ENCODE measurements at places on chromosomes 5 and 9.

- no peak for DNase-seq
Observed at GRCh38 chr5:137310051-137310730, 188.9 kb downstream of the SPOCK1 start.

DNA sequence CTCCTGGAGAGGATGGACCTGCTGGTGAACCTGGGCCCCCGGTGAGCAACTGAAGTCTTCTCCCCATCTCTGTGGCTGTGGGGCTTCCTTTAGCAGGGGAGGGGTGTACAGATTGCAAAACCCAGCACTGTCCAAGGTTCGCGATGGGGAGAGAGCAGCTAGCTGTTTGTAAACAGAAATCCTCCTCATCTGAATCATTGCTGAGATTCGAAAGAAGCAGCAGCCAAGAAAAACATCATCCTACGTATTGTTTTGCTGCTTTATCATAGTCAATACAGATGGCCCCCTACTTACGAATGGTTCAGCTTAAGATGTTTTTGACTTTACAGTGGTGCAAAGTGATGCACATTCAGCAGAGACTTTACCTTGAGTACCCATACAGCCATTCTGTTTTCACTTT is 80.0 kb upstream of the TGFBR1 start:
- no peak for DNase-seq

GRCh38 chr9:120107138-120107537 is 472.8 kb downstream of the CDK5RAP2 start:
- DNase-seq, result no peak

GRCh38 chr5:53578854-53579253 is 18.4 kb downstream of the NDUFS4 start:
- no peak for DNase-seq

DNA sequence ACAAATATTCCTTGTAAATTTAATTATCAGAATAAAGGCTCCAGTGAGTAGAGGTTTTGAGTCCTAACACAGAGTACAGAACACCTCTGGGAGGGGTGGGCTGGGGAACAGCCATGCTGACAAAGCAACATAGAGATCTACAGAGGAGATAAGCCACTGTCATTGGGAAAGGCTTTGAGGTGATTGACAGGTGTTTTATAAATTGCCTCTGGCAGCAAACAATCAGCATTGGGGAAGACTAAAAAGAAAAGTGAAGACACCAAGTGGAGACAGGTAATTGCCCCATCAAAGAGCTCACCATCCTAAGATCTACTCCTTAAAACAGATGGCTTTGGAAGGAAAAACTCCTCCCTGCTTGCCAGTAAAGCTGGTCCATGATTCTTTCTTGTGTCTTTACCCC is 189.7 kb upstream of the TLE4 start:
- no peak for DNase-seq

DNA sequence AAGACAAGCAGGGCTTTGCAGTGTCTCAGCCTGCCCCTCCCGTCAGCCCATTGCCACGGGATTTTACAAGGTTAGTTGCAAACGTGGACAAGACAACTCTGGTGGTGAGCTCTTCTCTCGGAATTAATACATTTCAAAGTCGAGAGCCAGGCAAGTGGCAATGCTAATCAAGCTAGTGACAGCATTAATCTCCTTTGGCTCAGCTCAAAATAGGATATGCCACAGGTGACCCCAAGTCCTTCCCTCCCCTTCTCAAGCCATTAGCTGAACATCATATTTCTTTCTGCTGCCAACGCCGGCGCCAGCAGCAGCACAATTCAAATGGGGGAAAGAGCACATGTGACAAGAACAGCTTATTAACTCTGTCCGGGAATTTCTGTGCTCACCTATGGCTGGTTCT is 190.1 kb downstream of the ATPSCKMT start:
- no peak for DNase-seq

- DNase-seq, result no peak
Observed at GRCh38 chr5:82745016-82745415, 332.2 kb downstream of the TMEM167A start.

DNA sequence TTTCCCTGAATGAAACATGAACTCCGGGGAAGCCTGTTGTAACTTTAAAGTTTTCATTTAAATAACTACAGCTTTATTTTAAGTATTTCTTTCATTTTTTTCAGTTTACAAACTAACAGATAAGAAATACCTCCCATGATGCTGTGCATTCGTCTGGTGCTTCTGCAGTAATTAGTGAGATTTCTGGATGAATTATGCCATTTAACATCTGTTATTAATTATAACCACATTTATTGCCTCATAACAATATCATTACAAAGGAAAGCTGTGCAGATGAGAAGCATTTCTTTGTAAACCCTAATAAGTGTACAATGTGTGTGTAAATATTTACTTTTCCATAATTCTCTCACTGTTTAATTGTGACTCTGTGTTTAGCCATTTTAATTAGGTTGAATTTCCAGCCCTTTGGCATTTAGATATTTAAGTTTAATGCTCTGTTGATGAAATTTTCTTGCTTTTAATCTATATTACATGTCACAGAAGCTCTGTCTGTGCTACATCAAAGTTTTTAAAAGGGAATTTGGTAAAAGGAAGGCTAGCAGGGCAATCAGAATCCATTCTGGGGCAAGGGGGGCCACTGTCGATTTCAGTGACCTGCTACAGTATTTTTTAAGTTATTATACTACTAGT is 418.0 kb downstream of the SPATA31D1 start:
- DNase-seq, result no peak
